C1 segment of cervical spinal cord (tissue), 14 donors: ENCODE measurements at places on chromosomes 16 and 17.

- DNase-seq: no peak
Measured at GRCh38 chr17:76772842-76773525, 35.1 kb downstream of the MFSD11 start.

DNA sequence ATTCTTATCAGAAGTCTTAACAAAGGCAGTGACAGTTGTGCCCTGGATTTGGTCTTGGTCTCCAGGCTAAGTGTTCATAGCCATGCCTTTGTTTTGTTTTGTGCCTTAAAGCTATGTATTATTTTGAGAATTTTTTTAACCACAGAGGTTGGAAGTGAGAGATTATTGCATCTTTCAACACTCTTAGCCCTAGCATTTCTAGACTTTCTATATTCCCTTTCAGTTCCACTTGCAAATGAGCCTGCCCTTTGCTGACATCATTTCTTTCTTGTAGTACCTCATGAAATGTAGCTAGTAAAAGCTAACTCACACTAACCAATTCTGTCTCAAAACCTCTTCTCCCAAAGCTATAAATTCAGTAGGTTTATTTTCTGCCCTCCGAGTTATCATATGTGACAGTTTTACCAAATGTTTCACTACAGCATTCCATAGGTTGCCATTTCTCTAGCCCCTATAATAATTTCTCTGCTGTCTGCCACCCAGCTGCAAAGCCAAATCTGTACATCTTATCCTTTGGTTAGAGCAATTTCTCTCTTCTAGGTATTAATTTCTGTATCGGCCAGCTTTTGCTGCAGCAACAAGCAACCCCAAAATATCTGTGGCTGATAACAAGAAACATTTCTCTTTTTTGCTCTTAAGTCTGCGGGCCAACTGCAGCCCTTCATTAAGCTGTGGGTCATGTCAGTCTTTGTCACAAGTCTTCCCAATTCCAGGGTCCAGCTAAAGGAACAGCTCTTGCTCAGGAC is 14.2 kb upstream of the CCL1 start:
- DNase-seq: no peak

DNA sequence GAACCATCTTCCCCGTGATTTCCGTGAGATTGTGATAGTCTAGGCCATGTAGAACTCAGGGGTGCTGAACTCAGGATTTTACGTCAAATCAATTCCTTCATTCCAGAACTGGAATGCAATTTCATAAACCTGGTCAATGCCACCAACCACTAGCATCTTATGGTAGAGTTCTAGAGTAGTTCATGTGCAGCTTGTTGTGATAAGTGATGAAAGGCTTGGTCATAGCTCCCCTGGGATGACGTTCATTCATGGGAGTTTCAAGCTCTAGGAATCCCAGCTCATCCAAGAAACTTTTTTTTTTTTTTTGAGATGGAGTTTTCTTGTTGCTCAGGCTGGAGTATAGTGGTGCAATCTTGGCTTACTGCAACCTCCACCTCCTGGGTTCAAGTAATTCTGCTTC is 3.7 kb upstream of the DPEP2 start:
- DNase-seq: no peak

GRCh38 chr17:45289301-45290268 is 27.2 kb downstream of the MAP3K14 start:
- DNase-seq: no peak

DNA sequence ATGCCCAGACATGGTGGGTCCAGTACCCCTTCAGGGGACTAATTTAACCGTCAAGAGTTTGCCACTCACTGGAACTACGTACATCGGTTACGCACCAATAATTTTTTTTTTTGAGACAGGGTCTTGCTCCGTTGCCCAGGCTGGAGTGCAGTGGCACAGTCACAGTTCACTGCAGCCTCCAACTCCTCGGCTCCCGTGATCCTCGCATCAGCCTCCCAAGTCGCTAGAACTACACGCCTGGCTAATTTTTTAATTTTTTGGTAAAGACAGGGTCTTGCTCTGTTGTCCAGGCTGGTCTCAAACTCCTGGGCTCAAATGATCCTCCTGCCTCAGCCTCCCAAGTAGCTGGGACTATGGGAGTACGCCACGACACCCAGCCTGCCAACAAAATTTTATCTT is 15.6 kb downstream of the RPH3AL start:
- no peak for DNase-seq

GRCh38 chr17:32836527-32836926 is 40.4 kb downstream of the MYO1D start:
- no peak for DNase-seq
